ENCODE measurements at places on chromosomes 5 and 9.

DNA sequence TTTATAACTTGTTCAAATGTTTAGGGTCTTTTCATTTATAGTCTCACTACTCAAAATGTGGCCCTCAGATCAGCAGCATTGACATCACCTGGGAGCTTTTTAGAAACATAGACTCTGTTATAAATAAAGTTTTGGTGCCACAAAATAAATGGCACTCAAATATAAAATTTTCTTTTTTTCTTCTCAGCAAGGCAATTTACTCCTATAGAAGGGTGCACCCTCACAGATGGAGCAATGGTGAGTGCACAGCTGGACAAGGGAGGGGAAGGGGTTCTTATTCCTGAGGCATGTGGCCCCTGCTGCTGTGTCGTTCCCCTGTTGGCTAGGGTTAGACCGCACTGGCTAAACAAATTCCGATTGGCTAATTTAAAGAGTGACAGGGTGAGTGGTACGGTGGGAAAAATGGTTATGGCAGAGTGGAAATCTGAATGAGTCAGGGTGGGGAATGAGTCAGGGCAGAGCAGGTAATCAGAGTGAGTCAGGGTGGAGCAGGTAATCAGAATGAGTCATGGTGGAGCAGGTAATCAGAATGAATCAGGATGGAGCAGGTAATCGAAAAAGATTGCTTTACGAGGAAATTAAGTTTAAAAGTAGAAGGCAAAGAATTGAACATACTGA, 31.8 kb upstream of the C7 start:
- DNase-seq, result no peak

- peak; percentile 48 for DNase-seq
Observed at GRCh38 chr5:33936004-33936380, 194 bp upstream of the RXFP3 start.

GRCh38 chr5:178227138-178227659, 5.4 kb downstream of the PHYKPL start:
- DNase-seq, result no peak

- no peak for DNase-seq
Observed at GRCh38 chr5:14208071-14209021, 65.2 kb downstream of the TRIO start.

DNA sequence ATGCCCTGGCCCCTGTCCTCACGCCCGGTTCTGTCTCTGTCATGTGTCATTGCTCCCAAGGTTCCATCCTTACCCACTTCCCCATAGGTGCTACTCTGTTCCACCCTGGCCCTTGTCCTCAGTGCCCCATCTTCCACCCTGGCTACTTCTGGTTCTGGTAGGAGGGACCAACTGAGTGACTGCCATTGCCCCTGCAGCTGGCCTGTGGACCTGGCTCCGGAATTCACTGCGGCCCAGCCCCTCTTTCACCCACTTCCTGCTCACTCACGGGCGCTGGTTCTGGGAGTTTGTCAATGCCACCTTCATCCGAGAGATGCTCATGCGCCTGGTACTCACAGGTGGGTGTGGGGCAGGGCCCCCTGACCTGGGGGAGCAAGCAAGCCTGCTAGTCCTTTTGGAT, 7.4 kb downstream of the PTGS1 start:
- no peak for DNase-seq

DNA sequence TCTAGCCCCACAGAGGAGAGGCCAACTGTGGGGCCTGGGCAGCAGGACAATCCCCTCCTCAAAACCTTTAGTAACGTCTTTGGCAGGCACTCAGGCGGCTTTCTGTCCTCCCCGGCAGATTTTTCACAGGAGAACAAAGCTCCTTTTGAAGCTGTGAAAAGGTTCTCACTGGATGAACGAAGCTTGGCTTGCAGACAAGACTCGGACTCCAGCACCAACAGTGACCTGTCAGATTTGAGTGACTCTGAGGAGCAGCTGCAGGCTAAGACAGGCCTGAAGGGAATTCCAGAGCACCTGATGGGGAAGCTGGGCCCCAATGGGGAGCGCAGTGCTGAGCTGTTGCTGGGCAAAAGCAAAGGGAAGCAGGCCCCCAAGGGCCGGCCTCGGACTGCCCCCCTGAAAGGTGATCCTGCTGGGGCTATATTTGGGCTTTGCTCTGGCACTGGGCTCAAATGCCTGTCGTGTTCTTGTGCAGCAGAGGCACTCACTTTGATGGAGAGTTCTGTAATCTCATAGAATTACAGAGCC, 39.4 kb downstream of the KDM3B start:
- no peak for DNase-seq

GRCh38 chr9:23587903-23588302, 238.1 kb downstream of the ELAVL2 start:
- DNase-seq, result no peak

GRCh38 chr5:61162832-61163567, 732 bp upstream of the SMIM15 start:
- peak; percentile 26 for DNase-seq

DNA sequence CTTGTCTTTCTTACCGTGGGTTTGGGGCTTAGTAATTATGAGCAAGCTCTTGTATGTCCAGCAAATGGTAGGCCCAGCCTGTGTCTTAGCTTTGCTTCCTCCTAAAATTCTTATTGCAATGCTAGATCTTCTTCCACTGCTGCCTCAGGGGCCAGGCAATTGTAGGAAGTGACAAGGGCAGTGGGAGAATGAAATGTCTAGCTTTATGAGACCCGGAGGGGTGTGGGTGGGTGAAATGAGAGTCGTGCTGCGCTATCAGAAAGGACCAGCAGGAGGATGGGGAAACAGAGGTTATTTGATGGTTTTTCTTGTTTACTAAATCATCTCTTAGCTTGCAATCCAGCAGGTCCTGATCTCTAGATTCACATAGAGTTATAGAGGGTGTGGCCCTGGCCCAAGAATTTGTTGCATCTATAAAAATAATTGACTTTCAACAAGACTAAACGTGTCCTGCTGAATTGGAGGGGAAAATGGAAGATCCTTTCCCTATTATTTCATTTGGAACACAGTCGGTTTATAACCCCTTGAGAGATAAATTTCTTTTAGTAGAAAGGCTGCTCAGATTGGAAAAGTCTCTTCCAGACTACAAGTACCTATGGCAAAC, 43.7 kb downstream of the ZNF366 start:
- DNase-seq, result no peak

DNA sequence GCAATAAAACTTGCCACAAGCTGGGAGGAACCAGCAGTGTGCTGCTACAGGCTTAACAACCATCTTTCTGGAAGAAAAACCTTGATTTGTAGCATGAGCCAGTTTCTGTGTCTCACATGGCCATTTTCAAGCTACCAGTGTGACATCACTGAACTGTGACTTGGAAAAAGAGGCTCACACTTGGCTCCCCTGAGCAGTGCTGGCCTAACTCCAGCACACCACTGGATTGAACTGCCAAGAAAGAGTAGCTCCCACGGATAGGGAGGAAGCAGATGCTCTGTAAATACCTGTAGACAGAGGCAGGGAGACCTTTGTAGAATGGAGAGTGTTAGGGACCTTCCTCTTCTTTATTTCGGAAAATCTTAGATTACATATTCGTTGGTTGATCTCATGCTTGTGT, 197.9 kb downstream of the SH3GL2 start:
- no peak for DNase-seq

GRCh38 chr5:83899326-83899970, 178.8 kb upstream of the HAPLN1 start:
- DNase-seq, result no peak

DNA sequence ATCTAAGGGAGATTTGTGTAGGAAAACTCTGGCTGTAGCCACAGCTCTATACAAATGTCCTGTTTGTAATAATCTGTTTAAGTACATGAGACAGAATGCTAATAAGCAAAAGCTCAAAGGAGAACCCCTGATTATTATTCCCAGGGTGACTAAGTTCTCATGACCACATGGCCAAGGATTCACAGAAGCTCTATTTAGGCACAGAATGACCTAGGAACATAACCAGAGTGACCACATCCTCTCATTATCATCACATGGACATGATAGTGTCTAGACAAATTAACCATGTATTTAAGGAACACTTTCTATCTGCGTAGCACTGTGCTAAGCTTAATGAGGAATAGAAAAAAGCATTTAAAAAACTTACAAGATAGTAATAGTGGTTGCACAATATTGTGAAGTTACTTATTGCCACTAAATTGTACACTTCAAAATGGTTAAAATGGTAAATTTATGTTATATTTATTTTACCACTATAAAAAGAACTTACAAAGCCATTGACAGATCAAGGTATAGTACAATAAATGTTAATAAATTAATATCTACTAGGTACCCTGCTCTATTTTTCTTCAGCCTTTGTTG, 56.3 kb downstream of the STX17 start:
- no peak for DNase-seq

DNA sequence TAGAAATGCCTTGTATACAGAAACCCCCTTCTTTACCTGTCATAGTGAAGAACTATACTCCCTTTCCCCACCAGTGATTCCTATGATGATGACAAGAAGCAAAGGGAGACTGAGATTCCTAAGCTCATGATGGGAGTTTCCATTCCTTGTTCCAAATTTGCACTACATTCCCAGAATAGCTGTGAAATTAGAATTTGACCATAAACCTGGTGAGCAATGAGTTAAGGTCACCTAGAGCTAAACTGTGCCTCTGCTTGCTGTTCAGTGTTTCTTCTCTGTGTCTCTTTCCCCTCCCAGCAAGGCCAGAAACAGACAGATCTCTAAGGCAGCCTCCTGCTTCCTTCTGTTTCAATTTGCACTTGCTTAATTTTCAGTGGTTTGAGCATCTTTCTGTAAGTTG, 332.1 kb downstream of the PIK3R1 start:
- no peak for DNase-seq

DNA sequence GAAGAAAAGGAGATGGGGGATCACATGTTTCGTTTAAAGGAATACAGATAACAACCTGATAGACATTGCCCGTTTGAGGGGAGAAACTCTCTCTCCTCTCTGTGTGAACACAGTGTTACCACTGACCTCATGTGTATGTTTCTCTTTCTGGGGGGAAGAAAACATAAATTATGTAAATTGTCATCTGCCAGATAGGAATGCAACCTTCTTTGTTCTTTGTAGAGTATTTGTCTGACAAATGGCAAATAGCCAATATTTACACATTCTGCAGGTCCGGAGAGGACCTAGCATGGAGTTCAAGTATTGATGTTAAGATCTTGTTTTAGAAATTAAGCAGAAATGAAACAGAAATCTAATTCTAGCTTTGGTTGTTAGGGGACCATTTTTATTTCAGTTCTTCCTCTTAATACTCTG, 276.3 kb downstream of the SAXO1 start:
- DNase-seq, result no peak

GRCh38 chr9:1920386-1920785, 94.8 kb upstream of the SMARCA2 start:
- DNase-seq, result no peak
